ENCODE measurements at places on chromosomes 12 and 14.

GRCh38 chr14:91059576-91060350 lies 678 bp downstream of the RPS6KA5 start:
- peak; percentile 76 for DNase-seq

- DNase-seq: no peak
Observed at GRCh38 chr14:69630360-69630759, 19.0 kb downstream of the SUSD6 start.

- DNase-seq: no peak
Observed at GRCh38 chr12:1351926-1352325, 242.5 kb downstream of the FBXL14 start.

- no peak for DNase-seq
Observed at GRCh38 chr12:88781909-88782308, 201.6 kb upstream of the KITLG start.

DNA sequence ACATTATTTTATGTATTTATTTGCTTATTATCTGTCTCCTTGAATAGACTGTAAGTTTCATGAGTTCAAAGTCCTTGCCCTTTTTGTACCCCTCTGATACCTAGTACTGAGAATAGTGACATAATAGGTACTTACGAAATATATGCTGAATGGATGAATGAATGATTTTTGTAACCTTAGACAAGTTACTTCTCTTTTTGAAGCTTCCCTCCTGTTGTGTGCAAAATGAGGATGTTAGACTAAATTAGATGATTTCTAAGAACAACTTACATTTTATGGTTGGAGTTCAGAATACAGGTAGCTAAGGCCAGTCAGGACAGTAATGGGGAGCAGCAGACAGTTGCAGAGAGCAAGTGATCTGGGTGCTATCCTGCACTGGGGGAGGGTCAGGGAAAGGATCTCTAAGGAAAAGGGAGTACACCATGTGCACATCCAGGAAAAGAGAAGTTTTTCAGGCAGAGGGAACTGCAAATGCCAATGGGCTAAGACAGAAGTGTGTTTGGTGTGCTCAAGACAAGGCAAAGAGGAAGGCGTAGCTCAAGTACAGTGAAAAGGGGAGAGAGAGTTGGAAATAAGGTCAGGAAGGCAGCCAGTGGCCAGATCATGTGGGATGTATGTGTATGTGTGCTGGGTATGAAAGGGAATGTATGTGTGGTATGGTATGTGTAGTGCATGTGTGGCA lies 59.4 kb upstream of the AMIGO2 start:
- DNase-seq: no peak

DNA sequence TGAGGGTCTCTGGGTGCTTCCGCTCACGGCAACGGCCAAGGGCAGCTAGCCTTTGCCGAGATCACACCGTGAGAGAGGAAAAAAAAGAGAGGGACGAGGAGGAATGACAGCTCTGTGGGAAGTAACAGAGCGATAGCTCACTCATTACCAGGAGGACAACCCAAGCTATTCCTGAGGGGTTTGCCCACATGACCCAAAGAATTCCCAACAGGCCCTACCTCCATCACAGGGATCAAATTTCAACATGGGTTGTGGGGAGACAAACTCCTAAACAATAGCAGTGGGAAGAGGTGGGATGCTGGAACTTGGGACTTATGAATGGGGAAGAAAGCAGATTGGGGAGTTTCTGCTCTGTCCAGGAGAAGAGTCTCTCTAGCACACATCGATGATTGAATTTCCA lies 180.6 kb downstream of the LRRK2 start:
- no peak for DNase-seq

DNA sequence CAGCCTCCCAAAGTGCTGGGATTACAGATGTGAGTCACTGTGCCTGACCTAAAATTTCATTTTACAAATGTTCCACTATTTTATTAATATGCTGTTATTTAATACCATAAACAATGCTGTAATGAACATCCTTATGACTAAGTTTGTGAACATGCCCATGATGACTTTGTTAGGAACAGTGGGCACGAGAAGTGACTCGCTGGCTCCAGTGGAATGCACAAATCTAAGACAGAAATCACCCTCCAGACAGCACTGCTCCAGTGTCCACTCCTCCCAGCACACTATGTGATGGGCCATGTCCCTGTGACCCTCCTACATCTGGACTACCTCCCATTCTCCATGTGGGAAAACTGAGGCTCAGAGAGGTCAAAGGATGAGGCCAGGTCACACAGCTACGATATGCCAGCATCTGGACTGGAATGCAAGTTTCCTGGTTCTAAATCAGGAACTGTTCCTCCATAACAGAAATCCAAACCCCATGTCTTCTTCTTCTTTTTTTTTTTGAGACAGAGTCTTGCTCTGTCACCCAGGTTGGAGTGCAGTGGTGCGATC lies 57.9 kb downstream of the GPR68 start:
- no peak for DNase-seq

DNA sequence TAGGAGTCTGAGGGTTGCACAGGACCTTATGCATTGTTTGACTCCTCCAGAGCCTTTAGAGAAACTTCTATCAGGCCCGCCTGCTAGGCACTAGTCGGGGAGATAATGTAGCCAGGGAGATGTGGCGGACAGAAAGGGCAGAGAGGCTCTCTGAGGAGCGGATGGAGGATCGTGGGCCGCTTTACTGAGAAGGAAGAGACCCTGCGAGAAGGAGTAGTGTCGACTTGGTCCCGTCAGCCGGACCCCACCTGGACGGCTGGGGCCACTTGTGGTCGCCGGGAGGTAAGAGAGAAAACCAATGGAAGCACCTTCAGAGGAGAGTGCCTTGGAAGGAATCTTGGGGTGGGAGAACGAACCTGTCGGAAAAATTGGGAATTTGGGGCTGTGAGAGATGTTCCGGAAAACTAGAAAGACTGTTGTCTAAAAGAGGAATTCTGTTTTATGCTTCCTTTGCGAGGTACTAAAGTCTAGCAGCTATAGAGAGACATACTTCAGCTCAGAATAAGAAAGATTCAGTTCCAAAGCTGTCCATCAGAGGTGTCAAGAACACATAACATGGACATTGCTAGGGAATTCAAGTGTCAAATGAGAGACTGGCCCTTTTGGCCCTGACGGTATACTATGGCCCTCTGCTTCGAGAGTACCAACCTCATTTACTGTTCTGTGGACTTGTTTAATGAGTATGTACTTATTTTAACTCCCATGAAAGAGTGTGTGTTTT lies 660 bp upstream of the MCRS1 start:
- no peak for DNase-seq

GRCh38 chr12:12803186-12803585 lies 10.0 kb upstream of the DDX47 start:
- peak; percentile 61 for DNase-seq

- DNase-seq: no peak
Observed at GRCh38 chr12:65656156-65656882, 168.0 kb upstream of the HMGA2 start.

- DNase-seq: no peak
Observed at GRCh38 chr12:132375747-132376463, 46.5 kb upstream of the GALNT9 start.

GRCh38 chr12:103470664-103471063 lies 25.1 kb downstream of the C12orf42 start:
- no peak for DNase-seq

- no peak for DNase-seq
Observed at GRCh38 chr12:4203772-4204376, 69.7 kb upstream of the CCND2 start.

DNA sequence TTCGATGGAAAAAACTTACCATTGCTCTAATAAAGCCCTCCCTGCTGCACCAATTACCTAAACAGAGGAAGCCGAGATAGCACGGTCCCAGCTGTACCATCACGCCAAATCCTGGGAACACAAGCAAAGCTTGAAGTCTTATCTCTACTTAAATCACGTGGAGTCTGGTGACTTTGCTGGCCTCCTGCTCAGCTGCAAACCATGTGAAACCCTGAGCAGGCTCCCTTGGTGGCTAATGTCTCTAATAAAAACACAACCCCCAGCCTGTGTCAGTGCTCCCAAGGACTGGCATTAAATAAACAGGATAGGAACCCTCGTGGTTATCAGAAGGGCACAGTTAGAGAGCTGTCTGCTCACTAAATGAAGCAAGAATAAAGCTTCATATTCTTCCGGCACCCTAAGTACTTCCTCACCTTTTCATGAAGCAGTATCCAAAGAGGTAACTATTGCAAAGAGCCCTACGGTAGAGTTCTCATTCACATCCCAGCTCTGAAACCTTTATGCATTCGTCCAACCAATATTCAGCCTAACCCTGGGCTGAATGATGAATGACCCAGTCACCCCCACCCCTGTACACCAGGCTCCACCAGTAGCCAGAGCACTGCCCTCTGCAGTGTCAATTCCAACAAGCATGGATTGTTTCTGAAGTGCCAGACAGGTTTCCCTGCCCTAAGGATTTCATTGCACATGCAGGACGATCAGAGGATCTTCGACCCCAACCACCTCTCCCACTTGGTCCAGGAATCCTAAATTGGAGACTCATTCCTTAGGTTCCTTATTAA lies 452.7 kb upstream of the TMPO start:
- DNase-seq: no peak

- no peak for DNase-seq
Observed at GRCh38 chr12:119838826-119839600, 38.1 kb downstream of the CIT start.

GRCh38 chr12:64181430-64182291 lies 40.4 kb downstream of the KICS2 start:
- DNase-seq: no peak

DNA sequence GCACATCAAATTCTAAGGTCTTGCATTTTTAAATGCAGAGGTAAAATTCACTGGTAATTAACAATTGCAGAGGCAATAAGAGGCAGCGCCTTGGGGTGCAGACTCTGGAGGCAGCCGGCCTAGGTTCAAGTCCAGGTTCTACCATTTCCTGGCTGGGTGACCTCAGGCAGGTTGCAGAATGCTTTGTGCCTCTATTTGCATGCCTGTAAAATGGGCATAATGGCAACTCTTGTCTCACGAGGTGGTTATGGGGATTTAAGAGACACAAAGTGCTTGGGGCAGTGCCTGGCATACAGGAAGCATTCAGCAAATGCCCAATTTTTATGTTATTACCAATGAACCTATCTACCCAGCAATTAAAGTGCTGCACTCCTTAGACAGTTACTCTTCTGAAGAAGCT lies 180.0 kb upstream of the LHX5 start:
- no peak for DNase-seq

- DNase-seq: no peak
Observed at GRCh38 chr12:7264538-7264937, 39.3 kb upstream of the ACSM4 start.

GRCh38 chr12:75848431-75848925 lies 183.1 kb downstream of the PHLDA1 start:
- no peak for DNase-seq

DNA sequence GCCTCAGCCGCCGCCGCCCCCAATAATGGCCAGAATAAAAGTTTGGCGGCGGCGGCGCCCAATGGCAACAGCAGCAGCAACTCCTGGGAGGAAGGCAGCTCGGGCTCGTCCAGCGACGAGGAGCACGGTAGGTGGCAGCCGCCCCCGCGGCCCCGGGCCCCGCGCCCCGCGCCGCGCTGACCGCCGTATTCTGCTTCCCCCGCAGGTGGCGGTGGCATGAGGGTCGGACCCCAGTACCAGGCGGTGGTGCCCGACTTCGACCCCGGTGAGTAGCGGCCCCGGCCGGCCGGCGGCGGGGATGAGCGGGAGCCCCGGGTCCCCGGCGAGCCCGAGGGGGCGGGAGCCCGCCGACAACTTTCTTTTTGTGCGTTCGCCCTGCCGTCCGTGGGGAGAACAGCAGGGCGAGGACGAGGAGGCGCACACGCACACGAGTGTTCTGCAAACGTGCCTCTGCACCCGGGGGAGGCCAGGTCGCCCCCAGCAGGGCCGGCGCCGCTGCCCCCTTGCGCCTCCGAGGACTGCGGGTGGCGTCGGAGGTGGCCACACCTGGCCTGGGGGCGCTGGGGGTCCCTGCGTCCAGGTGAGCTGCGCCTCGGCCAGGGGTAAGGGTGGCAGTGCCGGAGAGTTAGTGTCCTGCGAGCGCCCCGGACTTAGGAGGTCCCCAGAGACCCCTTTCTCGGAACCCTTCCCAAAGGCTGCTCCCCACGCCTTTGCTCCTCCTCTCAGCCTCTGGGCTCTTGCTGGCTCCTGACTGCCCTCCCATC lies 794 bp downstream of the RCOR1 start:
- peak; percentile 51 for DNase-seq

DNA sequence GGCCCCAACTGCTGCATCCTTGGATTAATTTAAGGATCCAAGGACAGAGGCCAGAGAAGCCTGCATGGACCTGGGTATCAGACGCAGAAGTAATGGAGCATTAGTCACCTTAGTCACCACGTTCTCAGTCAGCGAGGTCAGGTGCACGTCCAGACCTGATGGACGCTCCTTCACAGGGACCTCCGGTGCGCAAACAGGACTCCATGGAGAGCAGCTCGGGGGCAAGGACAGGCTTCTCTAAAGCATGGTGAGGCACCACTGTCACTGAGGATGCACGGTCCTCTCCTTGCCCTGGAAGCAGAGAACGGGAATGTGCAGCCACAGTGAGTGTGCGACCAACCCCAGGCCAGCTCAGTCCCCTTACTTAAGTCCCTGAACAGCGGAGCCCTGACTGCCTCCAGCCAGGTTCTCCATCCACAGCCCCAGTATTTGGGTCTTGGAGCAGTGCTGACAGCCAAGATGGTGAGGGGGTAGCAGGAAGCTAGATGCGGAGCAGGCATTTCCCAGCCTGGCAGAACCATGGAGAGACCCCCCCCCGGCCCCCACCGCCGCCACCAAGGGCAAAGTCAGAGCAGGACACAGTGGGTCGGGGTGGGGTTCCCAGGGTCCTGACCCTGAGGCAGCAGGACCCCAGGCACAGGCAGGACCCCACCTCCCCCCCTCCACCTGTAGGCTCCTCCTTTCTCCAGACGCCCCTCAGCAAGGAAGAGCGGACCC lies 253.4 kb upstream of the SFSWAP start:
- DNase-seq: no peak

DNA sequence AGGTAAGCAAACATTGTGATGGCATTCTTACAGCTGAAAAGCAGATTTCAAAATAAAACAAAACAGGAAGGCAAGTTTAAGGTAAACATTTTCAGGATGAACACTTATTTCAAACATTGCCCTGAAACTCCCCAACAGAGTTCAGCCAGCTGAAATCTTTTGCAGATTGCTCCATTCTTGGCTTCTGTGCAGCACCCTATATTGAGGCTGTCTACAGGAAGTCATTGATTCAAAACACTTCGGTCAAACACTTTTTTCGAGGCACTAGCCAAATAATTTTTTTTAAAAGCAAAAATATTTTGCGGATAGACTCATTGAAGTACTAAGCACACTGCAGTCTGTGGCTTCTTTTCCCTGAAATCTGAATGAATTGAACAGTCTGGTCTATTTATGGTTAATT lies 318.1 kb upstream of the PDE3A start:
- DNase-seq: no peak

DNA sequence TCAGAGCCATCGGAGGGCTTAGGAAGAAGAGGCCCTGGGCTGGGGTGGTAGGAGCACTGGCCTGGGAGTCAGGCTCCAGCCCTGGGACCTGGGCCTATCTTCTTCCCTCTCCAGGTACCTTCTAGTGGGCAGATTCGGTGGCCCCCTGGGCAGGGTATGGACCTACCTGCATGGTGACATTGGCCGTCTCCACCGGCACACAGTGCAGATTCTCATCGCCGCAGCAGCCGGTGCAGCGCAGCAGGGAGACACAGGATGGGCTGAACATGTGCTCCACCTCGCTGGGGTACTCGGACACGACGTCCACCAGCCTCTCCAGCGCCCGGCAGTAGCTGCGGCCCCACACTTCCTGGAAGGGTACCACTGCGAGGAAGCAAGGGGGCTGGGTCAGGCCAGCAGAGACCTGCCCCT lies 6.2 kb downstream of the PGF start:
- no peak for DNase-seq
